Ascending aorta (tissue), 2 donors: ENCODE measurements at places on chromosomes 1 and 21. TPM values are rescaled to one million over a fixed set of nuclear protein-coding genes. Genes with fewer than 3 reads are reported as not detected.

The C1orf21 gene
- 21.8 TPM for total RNA-seq

The SPRR1B gene
- total RNA-seq, result not detected

GRCh38 chr1:114509596-114510273 is 1.3 kb downstream of the TRIM33 start:
- no peaks in the 10 kb centered on the region for H3K36me3 ChIP-seq
- no peaks in the 10 kb centered on the region for H3K4me1 ChIP-seq
- peak overlapping the region; percentile 78 for H3K4me3 ChIP-seq

The ITLN2 gene
- total RNA-seq, result not detected

DNA sequence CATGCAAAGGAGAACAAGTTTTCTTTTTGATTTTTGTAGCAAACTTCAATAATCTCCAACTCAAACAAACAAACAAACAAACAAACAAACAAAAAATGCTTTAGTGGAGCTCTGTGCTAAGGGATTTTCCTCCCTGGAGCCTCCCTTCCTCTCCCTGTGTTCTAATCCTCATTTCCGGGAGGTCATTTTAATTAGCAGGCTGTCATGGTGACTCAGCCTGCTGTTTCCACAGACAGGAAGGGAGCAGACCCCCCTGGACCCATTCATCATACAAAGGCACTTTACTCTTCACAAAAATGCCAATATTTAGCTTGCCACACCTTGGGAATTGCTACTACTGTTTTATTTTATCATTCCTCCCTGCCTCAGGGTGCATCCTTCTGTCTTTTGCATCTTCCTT is 61.0 kb upstream of the SPATA6 start:
- no peaks in the 10 kb centered on the region for H3K27me3 ChIP-seq
- H3K4me3 ChIP-seq, result no peak overlapping the region
- no peaks in the 10 kb centered on the region for H3K36me3 ChIP-seq
- no peak overlapping the region for H3K27ac ChIP-seq
- no peaks in the 10 kb centered on the region for H3K4me1 ChIP-seq

GRCh38 chr1:191889623-191890003 is 268.6 kb upstream of the RGS18 start:
- no peaks in the 10 kb centered on the region for H3K4me1 ChIP-seq
- H3K27ac ChIP-seq, result no peak overlapping the region
- no peak overlapping the region for H3K4me3 ChIP-seq
- DNase-seq, result no peak

The CHD5 gene
- 4.0 TPM for total RNA-seq

DNA sequence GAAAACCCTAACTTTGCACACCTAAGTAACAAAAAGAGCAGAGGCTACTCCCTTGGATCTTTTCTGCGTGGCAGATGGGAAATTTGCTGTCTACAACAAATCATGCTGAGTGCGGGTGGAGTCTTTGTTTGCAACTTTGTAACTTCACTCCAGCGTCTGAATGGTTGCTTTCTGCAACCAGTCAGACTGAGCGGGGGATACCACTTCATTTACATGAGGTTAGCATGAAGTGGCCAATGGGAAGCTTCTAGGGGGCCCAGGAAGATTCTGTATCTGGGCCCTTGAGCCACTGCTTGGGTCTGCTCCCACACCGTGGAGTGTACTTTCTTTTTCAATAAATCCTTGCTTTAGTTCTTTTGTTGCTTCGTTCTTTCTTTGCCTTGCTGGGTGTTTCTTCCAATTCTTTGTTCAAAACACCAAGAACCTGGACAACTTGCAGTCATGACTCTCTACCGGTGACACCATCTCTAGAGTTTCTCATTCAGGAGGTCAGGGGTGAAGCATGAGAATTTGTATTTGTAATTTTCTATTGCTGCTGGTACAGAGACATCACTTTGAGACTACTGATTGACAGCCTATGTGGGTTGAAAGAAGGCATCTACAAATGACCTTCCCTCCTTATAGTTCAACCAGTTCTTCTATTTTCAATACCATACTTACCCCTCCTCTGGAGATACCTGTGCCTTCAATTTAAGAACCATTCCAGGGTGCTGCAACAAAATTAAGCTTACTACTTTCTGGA is 55.8 kb upstream of the RC3H1 start:
- H3K4me1 ChIP-seq, result no peaks in the 10 kb centered on the region
- DNase-seq, result no peak
- H3K27me3 ChIP-seq, result no peaks in the 10 kb centered on the region

The LRRC53 gene
- not detected for total RNA-seq

- H3K27ac ChIP-seq, result no peak overlapping the region
- DNase-seq, result no peak
- no peaks in the 10 kb centered on the region for H3K27me3 ChIP-seq
- no peak overlapping the region for H3K4me3 ChIP-seq
These were observed 41.1 kb upstream of the TRABD2B start for GRCh38 chr1:48038270-48038767.

DNA sequence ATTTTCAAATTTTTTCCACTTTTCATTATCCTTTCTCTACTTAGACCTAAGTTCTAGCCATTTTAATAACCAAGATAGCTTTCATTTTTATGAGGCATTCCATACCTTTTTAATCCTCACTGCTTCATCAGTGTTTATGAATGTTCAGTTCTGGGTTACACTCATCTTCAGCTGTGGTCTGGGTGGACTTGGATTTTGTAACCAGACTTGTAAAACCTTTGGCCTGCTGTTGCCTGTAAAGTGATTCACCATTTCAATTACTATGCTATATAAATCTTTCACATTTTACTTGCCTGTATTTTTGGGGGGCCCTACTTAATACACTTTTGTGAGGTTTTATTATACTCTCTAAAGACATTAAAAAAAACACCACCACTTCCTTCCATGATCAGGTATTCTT is 46.2 kb downstream of the USP25 start:
- no peak overlapping the region for H3K4me3 ChIP-seq
- DNase-seq, result no peak
- H3K4me1 ChIP-seq, result no peaks in the 10 kb centered on the region

The KLHDC9 gene
- total RNA-seq, result 0.32 TPM

DNA sequence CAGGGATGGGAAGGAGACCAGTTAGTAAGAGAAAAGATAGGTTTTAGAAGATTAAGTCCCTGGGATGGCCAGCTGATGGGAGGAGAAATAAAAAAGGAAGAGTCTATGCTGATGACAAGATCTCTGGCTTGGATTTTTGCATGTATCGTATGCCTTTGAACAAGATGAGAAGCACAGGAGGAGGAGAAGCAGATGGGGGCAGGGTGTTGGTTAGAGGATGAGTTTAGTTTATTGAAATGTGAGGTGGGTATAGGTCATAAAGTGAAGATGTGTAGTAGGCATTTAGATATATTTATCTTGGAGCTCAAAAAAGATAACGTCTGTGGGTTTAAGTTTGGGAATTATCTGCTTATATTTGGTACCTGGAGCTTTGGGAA is 1.4 kb downstream of the TIPRL start:
- no peaks in the 10 kb centered on the region for H3K27me3 ChIP-seq
- no peaks in the 10 kb centered on the region for H3K36me3 ChIP-seq
- H3K4me3 ChIP-seq, result peak overlapping the region; percentile 89
- H3K4me1 ChIP-seq, result peaks cover 22% of the 10 kb centered on the region
- DNase-seq, result no peak

GRCh38 chr1:26287033-26287711 is 7.3 kb downstream of the SH3BGRL3 start:
- no peaks in the 10 kb centered on the region for H3K27me3 ChIP-seq
- H3K4me1 ChIP-seq, result peaks cover 4% of the 10 kb centered on the region
- DNase-seq, result no peak

DNA sequence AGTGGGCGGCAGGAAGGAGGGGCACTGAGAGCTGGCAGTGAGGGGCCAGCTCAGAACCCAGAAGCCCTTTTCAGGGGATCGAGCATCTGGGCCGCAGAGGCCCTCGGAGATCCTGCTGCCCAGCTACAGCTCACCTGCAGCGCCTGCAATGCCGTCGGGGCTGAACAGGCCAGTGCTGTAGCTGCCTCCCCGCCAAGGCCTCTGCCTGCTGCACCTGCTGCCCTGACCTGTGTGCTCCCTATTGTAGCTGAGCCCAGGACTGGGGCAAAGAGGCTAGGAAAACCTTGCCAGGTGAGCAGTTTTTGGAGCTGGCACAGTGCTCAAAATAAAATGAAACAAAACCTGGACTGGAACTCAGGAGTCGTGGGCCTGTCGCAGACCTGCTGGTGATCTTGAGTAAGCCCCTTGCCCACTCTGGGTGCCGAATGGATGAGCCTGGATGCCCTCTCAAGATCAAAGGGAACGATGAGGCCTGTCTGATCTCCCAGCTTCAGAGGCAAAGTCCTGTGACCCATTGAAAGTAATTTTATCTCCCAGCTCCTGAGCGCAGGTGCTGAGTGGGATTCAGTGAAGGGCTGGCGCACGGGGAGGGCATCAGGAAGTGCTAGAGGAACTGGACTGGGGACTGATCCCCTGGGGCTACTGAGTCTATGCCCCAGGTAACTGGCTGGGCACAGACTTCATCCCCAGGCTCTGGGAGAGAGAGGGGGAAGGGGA is 154.6 kb downstream of the FOXD2 start:
- H3K36me3 ChIP-seq, result no peaks in the 10 kb centered on the region
- H3K4me3 ChIP-seq, result no peak overlapping the region
- H3K4me1 ChIP-seq, result peaks cover 17% of the 10 kb centered on the region
- no peak overlapping the region for H3K27ac ChIP-seq
- DNase-seq, result peak; percentile 37

DNA sequence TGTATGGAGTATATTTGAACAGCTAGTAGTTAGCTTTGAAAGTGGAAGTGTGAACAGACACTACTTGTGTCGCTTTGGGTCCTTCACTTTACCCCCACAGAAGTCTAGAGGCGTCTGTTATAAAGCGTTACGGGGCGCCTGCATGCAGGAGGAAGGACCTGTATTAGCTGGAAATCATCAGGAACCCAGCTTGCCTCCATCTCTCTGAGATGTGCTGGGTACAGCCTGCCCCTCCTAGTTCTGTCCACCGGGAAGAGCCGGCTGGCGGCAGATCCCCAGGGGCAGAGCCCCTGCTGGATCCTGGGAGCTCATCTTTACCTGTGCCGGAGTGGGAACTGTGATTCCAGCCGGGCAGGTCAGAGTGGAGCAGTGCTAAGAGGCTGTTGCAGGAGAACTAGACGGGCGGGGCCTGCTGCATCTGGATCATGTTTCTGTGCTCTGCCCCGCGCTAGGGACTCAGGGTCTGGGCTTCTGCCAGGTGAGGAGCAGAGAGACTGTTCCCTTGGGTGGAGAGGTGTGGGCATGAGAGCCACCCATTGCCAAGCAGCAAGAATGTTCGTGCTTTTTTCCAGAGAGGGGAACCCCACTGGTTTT is 22.3 kb upstream of the SPSB1 start:
- H3K36me3 ChIP-seq, result peaks cover 25% of the 10 kb centered on the region
- no peak overlapping the region for H3K4me3 ChIP-seq
- H3K27ac ChIP-seq, result no peak overlapping the region
- DNase-seq, result no peak
- no peaks in the 10 kb centered on the region for H3K27me3 ChIP-seq
- peaks cover 7% of the 10 kb centered on the region for H3K4me1 ChIP-seq

DNA sequence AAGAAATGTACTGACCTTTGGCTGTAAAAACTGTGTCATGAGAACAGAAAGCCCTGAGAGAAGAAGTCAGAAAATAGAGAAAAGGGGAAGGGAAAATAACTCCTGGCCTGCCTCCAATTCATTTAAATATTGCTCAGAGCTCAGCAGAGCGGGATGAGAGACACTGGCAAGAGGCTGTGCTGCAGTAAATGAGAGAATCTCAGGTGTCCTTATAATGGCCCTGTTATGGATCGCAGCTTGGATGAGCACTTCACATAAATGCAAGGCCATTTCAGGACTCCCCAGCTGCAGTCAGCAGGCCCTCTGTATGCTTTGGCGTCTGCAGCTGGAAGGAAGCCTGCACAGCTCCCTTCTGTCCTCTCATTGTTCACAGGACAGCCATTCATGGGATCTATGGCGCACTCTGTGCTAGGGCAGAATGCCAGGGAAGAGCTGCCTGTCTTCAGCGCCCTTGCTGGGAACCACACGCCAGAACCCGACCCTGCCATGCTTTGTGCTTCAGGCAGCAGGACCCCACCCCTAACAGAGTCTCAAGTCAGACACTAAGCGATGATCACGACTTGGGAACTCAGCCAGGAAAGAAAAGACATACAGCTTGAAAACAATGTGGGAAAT is 20.7 kb upstream of the ABCB10 start:
- no peaks in the 10 kb centered on the region for H3K27me3 ChIP-seq
- H3K27ac ChIP-seq, result peak overlapping the region; percentile 53
- H3K4me1 ChIP-seq, result no peaks in the 10 kb centered on the region
- H3K4me3 ChIP-seq, result peak overlapping the region; percentile 35
- H3K36me3 ChIP-seq, result no peaks in the 10 kb centered on the region
- DNase-seq, result no peak

DNA sequence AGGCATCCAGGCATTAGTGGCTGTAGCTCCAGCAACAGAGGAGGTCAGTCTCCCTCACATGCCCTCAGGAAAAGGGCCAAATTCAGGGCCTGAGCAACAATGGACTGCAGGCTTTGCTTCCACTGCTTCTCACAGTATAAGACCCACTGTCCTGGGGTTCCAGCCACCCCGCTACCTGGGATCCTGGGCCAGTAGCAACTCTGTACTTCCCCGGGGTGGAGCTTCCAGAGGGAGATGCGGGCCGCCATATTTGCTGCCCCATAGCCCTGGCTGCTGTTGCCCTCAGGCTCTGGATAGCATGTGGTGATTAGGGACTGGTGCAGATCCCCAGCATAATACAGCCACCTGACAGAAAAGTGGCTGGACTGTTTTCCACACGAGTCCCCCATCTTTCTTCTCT is 201.1 kb upstream of the POGK start:
- no peaks in the 10 kb centered on the region for H3K4me1 ChIP-seq
- H3K27ac ChIP-seq, result no peak overlapping the region
- no peaks in the 10 kb centered on the region for H3K36me3 ChIP-seq
- DNase-seq, result no peak

DNA sequence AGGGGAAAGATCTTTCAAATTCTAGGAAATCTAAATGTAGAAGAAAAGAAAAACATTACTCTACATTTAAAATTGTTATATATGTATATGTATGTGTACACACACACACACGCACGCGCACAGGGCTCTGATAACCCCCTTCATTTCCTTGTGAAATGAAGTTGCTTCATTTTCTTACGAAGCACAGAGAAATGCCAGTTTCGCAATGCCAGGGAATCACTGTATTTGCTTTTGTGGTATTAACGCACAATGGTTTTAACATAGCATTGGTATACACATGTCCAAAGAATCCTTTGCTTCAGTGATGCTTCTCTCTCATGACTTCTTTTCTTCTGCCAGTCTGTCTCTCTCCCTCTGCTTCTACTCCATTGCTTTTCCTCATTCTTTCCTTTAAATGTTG is 8.4 kb upstream of the DDAH1 start:
- no peak overlapping the region for H3K4me3 ChIP-seq
- no peaks in the 10 kb centered on the region for H3K36me3 ChIP-seq
- no peaks in the 10 kb centered on the region for H3K4me1 ChIP-seq
- H3K27me3 ChIP-seq, result no peaks in the 10 kb centered on the region
